Psoas muscle (tissue), 8 donors: ENCODE measurements at places on chromosomes 1 and 21.

DNA sequence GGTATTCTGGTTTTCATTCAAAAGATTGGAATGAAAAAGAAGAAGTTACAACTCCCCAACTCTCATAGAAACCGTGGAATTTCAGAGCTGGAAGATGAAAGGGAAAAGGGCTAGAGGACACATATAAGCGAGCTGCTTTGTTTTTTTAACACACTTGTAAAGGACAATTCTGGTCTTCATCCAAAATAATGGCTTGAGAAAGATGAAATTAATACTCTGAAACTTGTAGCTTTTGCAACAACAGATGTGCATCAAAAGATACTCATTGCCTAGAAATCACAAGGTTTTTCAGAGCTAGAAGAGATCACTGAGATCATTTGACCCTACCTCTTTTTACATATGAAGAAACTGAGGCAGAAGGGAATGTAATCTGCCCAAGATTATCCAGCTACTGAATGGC lies 25.6 kb downstream of the NR5A2 start:
- DNase-seq: no peak
- no peak overlapping the region for H3K4me3 ChIP-seq
- H3K27me3 ChIP-seq: no peaks in the 10 kb centered on the region
- no peaks in the 10 kb centered on the region for H3K36me3 ChIP-seq
- no peak overlapping the region for H3K27ac ChIP-seq
- H3K4me1 ChIP-seq: no peaks in the 10 kb centered on the region

- DNase-seq: peak; percentile 48
- H3K4me3 ChIP-seq: peak overlapping the region; percentile 52
- peaks cover 6% of the 10 kb centered on the region for H3K4me1 ChIP-seq
- no peaks in the 10 kb centered on the region for H3K36me3 ChIP-seq
- H3K27me3 ChIP-seq: peaks cover 4% of the 10 kb centered on the region
Measured at GRCh38 chr1:7070389-7071029, 285.3 kb downstream of the CAMTA1 start.

GRCh38 chr1:168926236-168926635 lies 180.3 kb upstream of the ATP1B1 start:
- no peaks in the 10 kb centered on the region for H3K4me1 ChIP-seq
- no peak for DNase-seq
- no peaks in the 10 kb centered on the region for H3K27me3 ChIP-seq
- H3K4me3 ChIP-seq: no peak overlapping the region
- no peaks in the 10 kb centered on the region for H3K36me3 ChIP-seq

DNA sequence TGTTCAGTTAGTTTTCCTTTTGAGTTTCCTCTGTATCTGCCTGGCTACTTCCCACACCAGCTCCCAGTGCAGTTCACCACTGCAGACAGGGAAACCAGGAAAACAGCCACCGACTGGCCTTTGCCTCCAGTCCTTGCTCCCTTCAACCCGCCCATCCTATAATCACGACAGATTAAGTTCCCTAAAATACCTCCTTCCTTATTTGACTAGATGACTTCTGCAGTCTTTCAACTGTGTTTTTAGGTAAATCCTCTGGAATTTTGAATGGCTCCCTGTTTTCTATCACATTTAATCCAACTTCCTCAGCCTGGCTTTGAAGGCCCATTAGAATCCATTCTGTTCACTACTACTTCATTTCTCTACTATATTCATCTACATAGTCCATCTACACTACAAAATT lies 37.6 kb downstream of the BEND5 start:
- no peak overlapping the region for H3K27ac ChIP-seq
- H3K27me3 ChIP-seq: no peaks in the 10 kb centered on the region

- H3K27me3 ChIP-seq: peaks cover 46% of the 10 kb centered on the region
- peaks cover 11% of the 10 kb centered on the region for H3K4me1 ChIP-seq
- no peak for DNase-seq
- no peaks in the 10 kb centered on the region for H3K36me3 ChIP-seq
- H3K4me3 ChIP-seq: no peak overlapping the region
Measured at GRCh38 chr1:209787551-209787950, 3.2 kb upstream of the C1orf74 start.

DNA sequence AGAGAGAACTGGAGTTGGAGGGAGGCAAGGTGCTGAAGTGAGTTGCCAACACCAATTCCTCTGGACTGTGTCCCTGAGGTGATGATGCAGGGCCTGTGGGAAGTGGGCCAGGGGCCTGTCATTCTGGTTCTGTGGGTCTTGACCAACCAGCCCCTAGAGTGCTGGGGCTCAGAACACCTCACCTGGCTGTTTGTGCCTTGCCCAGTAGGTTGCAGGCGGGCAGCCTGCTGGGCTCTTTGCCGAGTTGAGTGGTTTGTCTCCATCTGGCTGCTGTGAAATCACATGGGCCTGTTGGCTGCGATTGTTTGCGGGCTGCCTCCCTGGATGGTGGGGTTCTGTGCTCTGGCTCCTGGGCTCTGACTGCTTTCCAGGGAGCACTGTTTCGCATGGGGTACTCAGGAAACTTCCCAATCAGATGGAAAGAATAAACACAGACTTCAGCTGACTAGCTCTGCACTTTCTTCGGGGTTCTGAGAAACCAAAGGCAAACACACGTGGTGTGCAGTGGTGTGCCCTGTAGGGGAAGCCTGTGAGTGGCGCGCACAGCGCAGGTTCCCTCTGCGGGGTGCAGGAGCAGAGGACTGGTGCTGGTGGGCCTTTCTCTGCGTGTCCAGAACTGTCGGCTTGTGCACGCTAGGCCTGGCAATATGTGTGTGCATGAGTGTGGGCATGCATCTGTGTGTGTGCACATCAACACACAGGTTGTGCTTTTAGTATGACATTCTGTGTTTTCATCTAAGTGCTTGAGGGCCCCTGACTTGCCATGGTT lies 95.1 kb downstream of the RHOU start:
- no peak overlapping the region for H3K4me3 ChIP-seq
- H3K36me3 ChIP-seq: no peaks in the 10 kb centered on the region
- H3K27me3 ChIP-seq: no peaks in the 10 kb centered on the region
- peaks cover 7% of the 10 kb centered on the region for H3K4me1 ChIP-seq
- H3K27ac ChIP-seq: no peak overlapping the region

DNA sequence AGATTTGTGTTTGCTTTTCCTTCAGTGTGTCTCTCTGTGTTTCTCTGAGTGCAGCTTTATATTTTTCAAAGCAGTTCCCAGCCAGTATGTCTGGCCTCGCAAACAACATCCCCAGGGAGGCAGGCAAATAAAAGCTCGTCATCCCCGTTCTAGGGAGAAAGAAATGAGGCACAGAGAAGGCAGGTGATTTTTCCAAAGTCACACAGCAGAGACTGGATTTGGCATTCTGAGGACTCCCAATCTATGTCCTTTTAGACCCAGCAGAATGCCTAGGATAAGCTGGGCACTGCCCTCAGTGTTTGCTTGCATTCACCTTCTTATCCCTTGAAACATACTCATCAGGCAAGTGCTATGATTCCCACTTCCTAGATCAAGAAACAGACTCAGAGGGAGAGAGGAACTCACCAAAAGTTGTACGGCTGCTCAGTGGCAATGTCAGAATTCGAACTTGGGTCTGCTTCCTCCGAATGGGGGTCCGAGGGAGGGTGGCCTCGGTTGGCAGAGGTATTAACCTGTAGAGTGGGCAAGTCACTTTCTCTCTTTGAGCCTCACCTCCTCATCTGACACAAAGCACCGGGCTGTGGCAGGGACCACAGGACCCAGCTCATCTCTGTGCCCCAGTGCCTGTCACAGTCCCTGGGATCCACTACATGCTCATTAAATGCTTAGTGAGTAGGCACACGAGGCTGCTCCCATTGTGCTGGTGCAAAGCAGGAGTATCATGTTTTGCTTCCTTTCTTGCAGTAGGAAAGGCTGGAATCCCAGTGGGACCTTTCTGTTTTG lies 4.2 kb downstream of the RAP1GAP start:
- H3K4me3 ChIP-seq: no peak overlapping the region
- H3K27me3 ChIP-seq: peaks cover 33% of the 10 kb centered on the region
- no peaks in the 10 kb centered on the region for H3K36me3 ChIP-seq

DNA sequence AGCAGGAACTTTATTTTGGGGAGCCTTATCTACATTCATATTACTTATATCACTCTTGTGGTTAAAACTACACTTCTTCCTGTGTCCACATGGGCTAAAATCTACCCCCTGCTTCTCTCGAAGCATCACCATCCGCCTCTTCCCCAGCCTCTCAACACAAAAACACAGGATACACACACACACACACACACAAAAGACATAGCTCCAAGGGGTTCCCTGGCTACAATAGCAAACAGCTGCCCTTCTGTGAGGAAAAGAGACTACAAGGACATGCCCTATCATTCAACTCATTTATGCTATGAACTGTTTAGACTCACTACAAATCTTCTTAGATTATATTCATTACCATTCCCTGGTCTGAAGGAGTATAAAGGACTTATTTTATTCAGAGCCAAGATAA lies 155.0 kb downstream of the PIGK start:
- no peak overlapping the region for H3K27ac ChIP-seq
- DNase-seq: no peak
- no peaks in the 10 kb centered on the region for H3K27me3 ChIP-seq
- no peak overlapping the region for H3K4me3 ChIP-seq
- no peaks in the 10 kb centered on the region for H3K36me3 ChIP-seq

DNA sequence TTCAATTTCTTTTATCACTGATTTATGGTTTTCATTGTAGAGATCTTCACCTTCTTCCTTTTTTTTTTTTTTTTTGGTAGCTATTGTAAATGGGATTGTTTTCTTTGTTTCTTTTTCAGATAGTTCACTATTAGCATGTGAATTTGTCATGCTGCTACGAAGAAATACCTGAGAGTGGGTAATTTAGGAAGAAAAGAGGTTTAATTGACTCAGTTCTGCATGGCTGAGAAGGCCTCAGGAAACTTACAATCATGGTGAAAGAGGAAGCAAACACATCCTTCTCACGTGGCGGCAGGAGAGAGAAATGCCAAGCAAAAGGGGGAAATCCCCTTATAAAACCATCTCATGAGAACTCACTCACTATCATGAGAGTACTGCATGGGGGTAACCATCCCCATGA lies 66.4 kb downstream of the DAB1 start:
- no peaks in the 10 kb centered on the region for H3K27me3 ChIP-seq
- no peaks in the 10 kb centered on the region for H3K4me1 ChIP-seq
- DNase-seq: no peak
- H3K4me3 ChIP-seq: no peak overlapping the region

GRCh38 chr1:175935566-175936115 lies 192.2 kb upstream of the TNR start:
- DNase-seq: no peak
- no peaks in the 10 kb centered on the region for H3K4me1 ChIP-seq
- H3K4me3 ChIP-seq: no peak overlapping the region
- H3K27me3 ChIP-seq: no peaks in the 10 kb centered on the region
- no peak overlapping the region for H3K27ac ChIP-seq

- peaks cover 2% of the 10 kb centered on the region for H3K4me1 ChIP-seq
- no peaks in the 10 kb centered on the region for H3K36me3 ChIP-seq
- no peak overlapping the region for H3K4me3 ChIP-seq
- H3K27me3 ChIP-seq: no peaks in the 10 kb centered on the region
- no peak for DNase-seq
Measured at GRCh38 chr1:172185211-172185610, 235.3 kb upstream of the C1orf105 start.

GRCh38 chr1:4396551-4396950 lies 257.9 kb upstream of the AJAP1 start:
- no peaks in the 10 kb centered on the region for H3K27me3 ChIP-seq
- H3K4me1 ChIP-seq: no peaks in the 10 kb centered on the region
- H3K36me3 ChIP-seq: no peaks in the 10 kb centered on the region
- DNase-seq: no peak
- H3K4me3 ChIP-seq: no peak overlapping the region

DNA sequence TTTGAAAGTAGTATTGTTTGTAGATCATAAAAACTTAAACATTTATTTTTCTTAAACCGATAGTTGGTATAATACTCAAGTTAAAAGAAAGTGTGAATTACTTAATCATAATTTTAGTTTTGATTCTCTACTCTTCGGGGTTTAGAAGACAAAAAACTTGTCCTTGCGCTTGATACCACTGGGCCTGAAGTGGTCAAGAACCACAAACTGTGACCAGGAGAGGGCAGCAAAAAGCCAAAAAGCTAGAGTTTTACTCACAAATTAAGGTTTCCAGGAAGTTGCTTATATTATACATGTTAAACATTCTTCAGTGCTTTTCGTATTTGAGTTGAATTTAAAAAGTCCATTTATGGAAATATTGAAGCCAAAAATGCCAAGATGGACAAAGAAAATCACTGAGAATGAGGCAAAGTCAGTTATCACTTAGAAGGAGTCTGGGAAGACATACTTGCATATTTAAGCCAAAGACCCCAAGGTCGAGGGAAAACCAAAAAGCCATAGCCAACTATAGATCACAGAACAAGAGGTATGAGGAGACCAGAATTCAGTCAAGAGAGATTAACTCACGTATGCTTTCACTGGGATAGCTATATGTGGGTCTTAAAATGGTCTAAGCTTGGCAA lies 34.2 kb downstream of the EFCAB7 start:
- no peak overlapping the region for H3K27ac ChIP-seq
- H3K4me3 ChIP-seq: no peak overlapping the region
- no peaks in the 10 kb centered on the region for H3K4me1 ChIP-seq
- H3K27me3 ChIP-seq: no peaks in the 10 kb centered on the region
- DNase-seq: no peak

- peaks cover 31% of the 10 kb centered on the region for H3K4me1 ChIP-seq
- H3K4me3 ChIP-seq: peak overlapping the region; percentile 19
- no peak for DNase-seq
- peaks cover 2% of the 10 kb centered on the region for H3K36me3 ChIP-seq
Measured at GRCh38 chr1:100443811-100444571, 91.7 kb downstream of the CDC14A start.

- H3K4me3 ChIP-seq: no peak overlapping the region
- H3K27me3 ChIP-seq: no peaks in the 10 kb centered on the region
- no peaks in the 10 kb centered on the region for H3K4me1 ChIP-seq
- H3K27ac ChIP-seq: no peak overlapping the region
- no peaks in the 10 kb centered on the region for H3K36me3 ChIP-seq
Measured at GRCh38 chr1:157438613-157439012, 113.7 kb downstream of the FCRL5 start.

DNA sequence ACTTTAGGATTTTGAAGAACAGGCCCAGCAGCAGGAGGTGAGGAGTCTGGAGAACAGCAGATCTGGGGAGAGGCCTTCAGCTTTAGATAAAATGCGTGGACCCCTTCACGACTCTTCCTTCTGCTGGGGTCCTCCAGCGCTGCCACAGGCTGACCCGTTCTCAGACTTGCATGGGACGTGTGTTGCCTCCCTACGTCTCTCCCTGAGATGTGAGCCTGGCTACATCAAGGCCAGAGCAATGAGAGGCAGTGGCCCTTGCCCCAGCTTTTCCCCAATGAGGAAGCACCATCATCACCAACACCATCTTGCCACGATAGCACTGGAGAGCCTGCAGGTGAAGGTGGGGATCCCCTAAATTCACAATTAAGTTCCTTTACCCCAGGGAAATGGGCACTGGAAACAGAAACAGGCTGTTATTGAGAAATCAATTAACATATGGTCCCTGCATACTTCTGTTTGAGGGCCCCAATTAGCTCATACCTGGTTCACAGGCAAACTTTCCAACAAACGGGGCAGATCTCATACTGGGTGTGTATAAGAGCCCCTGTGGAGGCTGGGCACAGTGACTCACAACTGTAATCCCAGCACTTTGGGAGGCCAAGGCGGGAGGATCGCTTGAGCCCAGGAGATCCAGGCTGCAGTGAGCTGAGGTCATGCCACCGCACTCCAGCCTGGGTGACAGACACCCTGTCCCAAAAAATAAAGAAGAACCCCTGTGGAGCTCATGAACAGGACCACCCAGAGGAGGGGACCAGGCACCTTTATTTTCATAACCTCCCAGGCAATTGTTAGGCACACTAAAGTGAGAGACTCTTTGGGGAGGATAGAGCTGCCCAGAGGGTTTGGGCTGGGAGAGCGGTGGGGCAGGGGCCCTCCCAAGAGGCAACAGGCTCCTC lies 12.1 kb upstream of the ADAMTSL4 start:
- DNase-seq: no peak
- no peaks in the 10 kb centered on the region for H3K36me3 ChIP-seq
- H3K27me3 ChIP-seq: no peaks in the 10 kb centered on the region
- no peak overlapping the region for H3K4me3 ChIP-seq
